ENCODE measurements at places on chromosomes 1 and 21.

GRCh38 chr1:8182034-8182761 lies 135.7 kb upstream of the SLC45A1 start:
- DNase-seq: no peak

GRCh38 chr1:14921057-14921456 lies 232.5 kb upstream of the TMEM51 start:
- DNase-seq: no peak

- no peak for DNase-seq
Measured at GRCh38 chr1:37073854-37074379, 39.6 kb upstream of the GRIK3 start.

DNA sequence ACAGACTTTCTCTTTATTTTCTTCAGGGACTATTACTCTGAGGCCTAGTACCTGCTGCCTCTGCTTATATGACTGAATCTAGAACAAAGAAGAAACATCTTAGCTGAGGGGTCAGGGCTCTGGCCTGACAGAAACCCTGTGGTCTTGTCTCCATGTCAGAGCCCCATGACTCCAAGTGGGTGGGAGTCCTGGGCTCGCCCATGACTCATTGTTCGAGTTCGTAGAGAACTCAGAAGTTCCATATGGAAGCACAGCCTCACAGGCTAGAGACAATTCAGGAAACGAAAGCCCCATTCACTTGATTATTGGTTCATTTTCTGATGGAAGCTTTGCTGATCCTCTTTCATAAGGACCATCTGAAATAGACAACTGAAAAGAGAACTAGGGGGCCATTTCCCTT lies 73.2 kb downstream of the CD58 start:
- DNase-seq: no peak

DNA sequence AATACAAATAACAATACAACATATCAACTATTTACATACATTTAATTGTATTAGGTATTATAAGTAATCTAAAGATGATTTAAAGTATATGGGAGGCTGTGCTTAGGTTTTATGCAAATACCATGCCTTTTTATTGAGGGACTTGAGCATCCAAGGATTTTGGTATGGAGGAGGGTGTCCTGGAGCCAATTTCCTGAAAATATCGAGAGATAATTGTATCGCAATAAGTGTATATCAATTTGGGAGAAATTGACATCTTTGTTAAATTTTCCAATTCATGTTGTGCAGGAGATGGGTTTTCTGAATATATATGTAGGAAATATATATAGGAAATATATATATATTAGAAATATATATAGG lies 63.5 kb downstream of the ATP1A1 start:
- DNase-seq: no peak

DNA sequence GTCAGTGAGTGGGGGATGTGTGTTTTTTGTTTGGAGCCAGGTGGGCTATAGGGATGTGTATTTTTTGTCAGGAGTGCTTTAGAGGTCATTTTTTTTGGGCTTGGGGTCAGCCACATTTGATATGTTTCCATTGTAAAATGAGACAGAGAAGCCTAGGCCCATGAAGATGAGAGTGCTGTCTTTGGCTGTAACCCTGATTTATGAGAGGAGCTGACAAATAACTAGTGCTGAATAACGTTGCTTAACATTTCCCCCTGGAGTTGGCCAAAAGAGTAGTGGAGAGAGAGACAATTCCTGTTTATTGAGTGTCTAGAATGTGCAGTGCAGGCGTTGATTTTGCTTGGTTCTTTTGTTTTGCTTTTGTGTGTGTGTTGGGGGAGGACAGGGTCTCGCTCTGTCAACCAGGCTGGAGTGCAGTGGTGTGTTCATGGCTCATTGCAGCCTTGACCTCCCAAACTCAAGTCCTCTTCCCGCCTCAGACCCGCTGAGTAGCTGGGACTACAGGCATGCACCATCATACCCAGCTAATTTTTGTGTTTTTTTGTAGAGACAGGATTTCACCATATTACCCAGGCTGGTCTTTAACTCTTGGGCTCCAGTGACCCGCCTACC lies 64.7 kb downstream of the S1PR1 start:
- DNase-seq: no peak

- no peak for DNase-seq
Measured at GRCh38 chr1:158259117-158259516, 4.9 kb downstream of the CD1A start.

- no peak for DNase-seq
Measured at GRCh38 chr1:25009671-25010262, 79.7 kb upstream of the RUNX3 start.

- DNase-seq: no peak
Measured at GRCh38 chr1:201300641-201301040, 17.3 kb downstream of the PKP1 start.

- no peak for DNase-seq
Measured at GRCh38 chr1:43980255-43981134, 1.5 kb downstream of the B4GALT2 start.

DNA sequence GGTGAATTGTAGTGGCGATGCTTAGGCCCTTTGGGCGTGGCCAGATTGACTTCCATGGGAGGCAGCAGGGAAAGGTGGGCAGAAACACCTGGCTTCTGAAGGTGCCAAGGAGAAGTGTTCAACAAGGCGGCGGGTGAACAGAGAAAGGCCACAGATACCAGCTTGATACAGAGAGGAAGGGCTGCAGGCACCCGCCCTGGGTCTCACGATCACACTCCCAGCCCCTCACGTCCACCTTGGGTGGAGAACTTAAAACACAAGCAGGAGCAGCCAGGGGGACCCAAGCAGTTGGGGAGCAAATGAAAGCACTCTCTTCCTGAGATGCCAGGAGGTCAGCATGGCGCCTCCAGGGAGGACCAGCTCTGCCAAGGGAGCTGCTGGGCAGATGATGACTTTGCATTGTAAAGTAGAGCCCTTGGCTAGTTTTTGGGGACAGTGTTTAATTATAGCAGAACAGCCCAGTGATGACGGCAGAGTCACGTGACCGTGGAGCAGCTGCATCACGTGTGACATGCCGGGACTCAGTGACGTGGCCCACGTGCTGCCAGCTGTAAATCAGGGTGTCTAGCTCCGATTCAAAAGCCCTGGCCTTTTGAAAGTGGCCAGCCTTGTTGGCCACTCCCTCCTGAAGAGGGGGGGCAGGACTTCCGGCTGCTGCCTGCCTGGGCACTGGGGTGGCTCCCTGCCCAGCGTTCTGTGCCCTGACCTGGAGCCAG lies 19.0 kb downstream of the SLC37A1 start:
- no peak for DNase-seq

DNA sequence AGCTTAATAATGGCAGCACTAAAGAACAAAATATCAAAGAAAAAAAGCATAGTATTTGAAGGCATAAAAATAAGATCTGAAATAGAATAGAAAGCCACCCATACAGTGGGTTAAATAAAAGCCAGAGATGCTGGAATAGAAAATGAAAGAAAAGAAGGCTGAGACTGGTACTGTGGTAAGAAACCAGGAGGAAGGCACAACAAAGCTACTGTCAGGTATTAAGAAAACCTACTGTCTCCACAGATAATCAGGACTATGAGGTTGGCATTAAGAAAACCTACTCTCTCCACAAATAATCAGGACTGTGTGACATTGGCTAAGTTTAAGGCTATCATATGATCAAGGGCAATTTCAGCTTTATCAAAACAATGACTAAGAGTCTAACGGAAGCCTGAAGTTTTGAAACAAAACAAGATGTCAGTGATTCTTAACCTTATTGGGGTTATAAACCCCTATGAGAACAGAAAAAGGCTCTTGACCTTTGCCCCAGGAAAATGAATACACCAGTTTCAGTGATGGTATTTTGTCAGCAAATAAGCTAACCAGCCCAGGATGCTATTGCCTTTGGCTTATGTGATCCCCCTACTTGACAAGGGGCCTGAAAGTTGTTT lies 24.4 kb downstream of the MCOLN2 start:
- no peak for DNase-seq

- no peak for DNase-seq
Measured at GRCh38 chr1:45299296-45299695, 27.4 kb upstream of the HPDL start.

DNA sequence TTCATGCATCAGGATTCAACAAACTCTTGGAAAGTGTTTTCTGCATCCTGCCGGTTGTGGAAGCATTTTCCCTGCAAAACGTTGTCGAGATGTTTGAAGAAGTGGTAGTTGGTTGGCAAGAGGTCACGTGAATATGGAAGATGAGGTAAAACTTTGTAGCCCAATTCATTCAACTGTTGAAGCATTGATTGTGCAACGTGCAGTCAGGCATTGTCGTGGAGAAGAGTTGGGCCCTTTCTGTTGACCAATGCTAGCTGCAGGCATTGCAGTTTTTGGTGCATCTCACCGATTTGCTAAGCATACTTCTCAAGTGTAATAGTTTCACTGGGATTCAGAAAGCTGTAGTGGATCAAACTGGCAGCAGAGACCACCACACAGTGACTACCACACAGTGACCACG lies 57.0 kb upstream of the PRDM2 start:
- no peak for DNase-seq

GRCh38 chr21:36134803-36135390 lies at the start of gene CBR3:
TSS of gene CBR3 (plus strand) at chr21:36135079. CDS start at chr21:36135193, 114 bp downstream.
- no peak for DNase-seq

GRCh38 chr1:88562991-88563390 lies 121.1 kb upstream of the PKN2 start:
- no peak for DNase-seq

- no peak for DNase-seq
Measured at GRCh38 chr1:151158751-151159251, 2.4 kb downstream of the TNFAIP8L2 start.

DNA sequence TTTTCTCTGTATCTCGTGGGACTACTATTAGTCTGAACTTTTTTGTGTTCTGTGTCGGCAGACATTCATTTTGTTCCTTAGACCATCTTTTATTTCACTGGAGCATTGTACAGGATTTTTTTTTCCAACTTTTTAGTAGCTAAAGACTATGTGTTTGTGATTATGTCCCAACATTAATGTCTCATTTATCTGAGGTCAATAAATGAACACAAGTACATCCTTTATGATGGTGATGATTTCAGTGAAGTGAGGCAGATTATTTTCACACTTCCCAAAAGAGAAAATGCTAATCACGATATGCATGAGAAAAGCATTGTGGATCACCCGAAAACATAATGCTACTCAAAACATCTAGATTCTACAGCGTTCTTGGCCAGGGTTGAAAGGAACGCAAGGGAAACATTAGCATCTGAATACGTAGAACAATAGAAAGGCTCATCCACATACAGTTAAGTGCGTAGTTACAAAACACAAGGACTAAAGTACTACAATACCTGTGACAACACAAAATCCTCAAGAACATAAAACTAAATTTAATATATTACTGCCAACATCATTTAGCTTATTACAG lies 981.7 kb upstream of the NCAM2 start:
- DNase-seq: no peak

- no peak for DNase-seq
Measured at GRCh38 chr21:38506661-38507281, 8.5 kb upstream of the ERG start.

DNA sequence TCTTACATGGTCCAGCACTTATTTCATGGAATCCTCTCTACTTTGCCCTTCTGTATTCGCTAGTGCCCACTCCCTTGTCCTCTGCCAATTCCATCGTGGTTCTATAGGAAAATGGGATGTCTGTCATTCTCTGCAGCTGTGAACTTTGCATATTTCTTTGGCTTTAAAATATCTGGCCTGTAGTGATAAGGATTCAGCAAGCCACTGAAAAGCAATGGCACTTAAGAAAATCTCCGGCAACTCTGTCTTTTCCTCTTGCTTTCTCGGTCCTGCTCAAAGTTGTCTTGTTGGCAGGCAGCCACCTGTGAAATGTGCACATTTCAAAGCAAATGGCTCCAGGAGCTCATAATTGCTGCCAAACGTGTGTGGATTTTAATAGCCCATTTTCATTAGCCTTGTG lies 91.8 kb downstream of the CHD1L start:
- DNase-seq: no peak

GRCh38 chr1:26154750-26155149 lies 4.1 kb upstream of the FAM110D start:
- no peak for DNase-seq

GRCh38 chr1:207493212-207493611 lies 2.7 kb upstream of the CR1 start:
- no peak for DNase-seq

DNA sequence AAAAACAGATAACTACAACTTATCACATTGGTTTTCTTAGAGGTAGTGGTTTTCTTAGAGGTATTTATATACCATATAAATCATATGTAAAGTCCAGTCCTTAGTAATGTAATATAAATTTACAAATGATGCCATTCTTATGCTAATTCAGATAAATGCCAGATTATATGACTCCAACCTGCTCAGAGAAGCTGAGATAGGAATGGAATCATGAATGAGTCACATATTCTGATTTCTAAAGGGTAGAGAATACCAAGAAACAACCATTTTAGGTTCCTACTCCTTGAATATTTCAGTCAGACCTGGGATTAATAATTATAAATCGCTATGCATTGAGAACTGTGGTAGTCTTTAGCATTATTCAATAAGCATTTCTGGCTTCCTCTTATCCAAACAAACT lies 760.1 kb upstream of the NEGR1 start:
- no peak for DNase-seq

DNA sequence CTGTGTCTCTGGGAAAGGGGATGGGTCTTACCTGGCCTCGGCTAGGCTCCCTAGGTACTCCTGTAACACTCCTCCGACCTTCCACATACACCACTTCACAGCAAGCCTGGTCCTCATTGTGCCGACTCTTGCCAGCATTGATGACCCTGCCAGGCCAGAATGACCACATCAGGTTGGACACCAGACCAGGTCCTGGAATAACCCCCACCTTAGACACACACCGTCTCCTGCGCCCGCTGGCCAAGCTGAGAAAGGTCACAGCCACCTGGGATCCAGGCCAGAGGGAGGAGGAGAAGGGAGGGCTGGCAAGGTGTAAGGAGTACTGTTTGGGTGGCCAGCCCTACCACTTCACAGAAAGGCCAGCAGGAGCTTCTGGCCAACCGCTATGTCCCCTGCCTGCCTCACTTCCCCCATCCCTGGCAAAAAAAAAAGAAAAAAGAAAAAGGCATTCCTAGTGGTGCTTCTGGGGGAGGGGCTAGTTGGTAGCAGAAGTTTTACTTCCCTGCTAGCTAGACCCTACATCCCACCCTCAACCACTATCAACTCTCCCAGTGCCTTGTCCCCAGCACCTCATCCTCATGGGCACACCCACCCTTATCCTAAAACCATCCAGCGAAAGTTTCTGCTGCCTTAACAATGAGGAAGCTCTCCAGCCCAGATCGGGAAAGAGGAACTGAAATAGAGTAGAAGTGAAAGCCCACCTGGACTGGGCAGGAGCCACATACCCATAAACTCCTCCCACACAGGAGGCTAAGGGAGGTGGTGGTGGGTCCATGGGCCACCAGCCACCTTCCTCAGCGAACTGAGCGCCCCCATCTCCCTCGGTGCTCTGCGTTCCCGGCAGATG lies 1.4 kb downstream of the PPM1J start:
- no peak for DNase-seq

GRCh38 chr1:52668711-52669110 lies 29.4 kb downstream of the COA7 start:
- no peak for DNase-seq

- DNase-seq: no peak
Measured at GRCh38 chr1:190273161-190273560, 204.5 kb downstream of the BRINP3 start.

DNA sequence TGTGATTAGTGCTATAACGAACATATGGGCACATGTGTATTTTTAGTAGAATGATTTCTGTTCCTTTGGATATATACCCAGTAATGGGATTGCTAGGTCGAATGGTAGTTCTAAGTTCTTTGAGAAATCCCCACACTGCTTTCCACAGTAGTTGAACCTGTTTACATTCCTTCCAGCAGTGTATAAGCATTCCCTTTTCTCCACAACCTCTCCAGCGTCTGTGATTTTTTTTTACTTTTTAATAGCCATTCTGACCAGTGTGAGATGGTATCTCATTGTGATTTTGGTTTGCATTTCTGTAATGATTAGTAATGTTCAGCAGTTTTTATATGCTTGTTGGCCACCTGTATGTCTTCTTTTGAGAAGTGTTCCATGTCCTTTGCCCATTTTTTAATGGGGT lies 81.8 kb upstream of the SLC44A3 start:
- no peak for DNase-seq

All from stimulated activated CD8-positive, alpha-beta memory T cell treated with anti-CD3 and anti-CD28 coated beads, Interleukin-2, amount 100 ng/mL, for 1 hour (primary cell).